Esophagus squamous epithelium (tissue), 5 donors: ENCODE measurements at places on chromosomes 5 and 9.
A peak's percentile ranks its signal among the peaks of the same experiment; 100 is the strongest.

DNA sequence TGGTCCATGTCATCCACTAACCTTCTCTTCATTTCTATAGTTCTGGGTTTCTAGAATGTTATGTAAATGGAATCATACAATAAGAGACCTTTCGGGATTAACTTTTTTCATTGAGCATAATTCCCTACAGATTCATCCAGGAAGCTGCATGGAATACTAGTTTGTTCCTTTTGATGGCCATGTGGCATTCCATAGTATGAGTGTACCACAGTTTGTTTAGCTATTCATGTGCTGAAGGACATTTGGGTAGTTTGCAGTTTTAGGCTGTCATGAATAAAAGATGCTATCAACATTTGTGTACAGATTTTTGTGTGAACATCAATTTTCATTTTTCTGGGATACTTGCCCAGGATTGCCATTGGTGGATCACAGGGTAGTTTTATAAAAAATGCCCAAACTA lies 6.8 kb upstream of the SPTLC1 start:
- no peak for DNase-seq

- no peak for DNase-seq
These were observed 122.1 kb upstream of the DMAC1 start for GRCh38 chr9:7921545-7922197.

GRCh38 chr5:61587125-61587524 lies 255.1 kb downstream of the ZSWIM6 start:
- DNase-seq: no peak

DNA sequence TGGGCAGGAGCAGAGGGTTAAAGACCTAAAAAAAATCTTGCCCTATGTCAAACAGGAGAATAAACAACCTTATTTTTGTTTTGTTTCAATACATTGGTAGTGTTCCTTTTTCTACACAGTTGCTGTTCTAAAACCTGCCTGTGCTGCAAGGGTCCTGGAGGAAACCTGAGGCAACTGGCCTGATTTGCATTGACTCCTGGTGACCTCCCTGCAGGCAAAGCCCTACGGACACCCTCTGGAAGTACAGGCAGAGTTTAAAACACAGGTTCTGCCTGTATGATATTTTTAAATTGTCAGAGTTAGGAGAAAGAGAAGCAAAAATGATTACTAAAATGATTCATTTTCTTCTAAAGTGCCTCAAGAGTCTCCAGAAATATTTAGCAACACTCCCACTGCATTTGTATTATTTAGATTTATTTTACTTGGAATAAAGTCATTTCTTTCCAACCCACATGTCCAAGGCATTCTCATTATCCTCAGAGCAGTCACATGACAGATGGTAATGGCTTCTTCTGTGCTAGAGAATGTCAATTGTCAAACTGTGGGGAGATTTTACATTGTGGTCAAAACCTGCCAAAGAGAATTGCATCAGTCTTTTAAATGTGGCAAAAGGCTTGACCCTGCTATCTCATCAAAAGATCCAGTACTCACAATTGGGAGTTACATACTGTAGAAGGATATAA lies 559.6 kb downstream of the CETN3 start:
- DNase-seq: no peak

DNA sequence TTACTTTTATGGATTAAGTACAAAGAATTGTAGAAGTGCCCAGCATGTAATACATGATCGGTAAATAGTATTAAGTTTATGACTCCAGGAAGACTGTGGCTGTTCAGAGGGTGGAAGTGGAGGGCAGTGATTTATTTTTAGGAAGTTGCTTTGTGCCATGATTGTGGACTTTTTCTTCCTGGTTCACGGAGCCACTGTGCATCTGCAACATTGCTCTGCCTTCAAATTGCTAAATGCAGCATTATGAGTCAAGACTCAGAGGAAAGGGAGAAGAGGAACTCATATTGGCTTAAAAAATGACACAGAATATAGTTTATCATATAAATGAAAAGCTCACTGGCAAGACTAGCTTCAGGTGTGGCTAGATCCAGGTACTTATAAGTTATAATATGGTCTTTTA lies 301.5 kb downstream of the KCTD16 start:
- DNase-seq: no peak

DNA sequence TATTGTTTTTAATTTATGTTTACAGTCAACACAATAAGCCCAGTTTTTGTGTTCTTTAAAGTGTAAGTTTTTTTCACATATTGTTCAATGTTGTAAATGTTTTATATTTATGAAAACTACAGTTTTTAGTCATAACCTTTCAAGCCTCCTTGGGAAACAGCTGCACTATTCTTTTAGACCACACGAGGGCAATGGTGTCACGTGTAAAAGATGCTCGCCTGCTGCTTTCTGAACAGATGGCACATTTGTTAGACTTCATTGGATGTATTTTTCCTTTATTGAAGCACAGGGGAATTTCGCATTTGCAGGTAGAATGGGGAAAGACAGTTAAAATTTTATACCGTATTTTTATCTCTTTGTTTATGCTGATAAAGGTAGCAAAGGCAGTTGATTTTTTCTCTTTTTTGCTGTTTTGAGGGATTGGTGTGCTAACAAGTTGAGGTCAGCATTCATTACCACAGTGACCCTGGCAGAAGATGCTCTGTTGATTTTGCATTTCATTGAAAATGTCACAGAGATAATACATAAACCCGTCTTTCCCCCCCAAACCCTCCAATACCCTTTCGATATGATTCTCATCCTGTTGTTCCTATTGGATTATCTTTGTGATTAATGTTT lies 59.0 kb downstream of the MAT2B start:
- peak; percentile 0 for DNase-seq
